ENCODE measurements at places on chromosomes 1 and 21.

- no peak for DNase-seq
Measured at GRCh38 chr1:157142201-157142600, 4.0 kb upstream of the ETV3 start.

- DNase-seq = peak; percentile 11
Measured at GRCh38 chr1:205584732-205585131, 47.1 kb downstream of the ELK4 start.

DNA sequence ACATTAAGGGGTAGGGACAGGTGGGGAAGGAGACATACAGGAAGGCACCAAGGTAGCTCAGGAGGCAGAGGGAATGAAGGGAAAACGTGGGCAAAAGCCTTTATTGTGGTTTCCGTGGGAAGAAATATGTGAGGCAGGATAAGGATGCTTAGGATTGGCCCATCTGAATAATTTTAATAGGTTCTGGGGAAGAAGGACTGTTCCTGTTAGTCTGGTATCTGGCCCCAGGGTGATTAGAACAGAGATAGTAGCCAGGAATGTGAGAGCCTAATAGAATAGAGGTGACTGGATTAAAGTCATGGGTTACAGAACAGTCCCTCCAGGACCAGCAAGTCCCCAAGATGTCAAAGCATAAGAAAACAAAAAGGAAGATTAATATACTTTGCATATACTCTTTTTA, 545.2 kb upstream of the CAMK1G start:
- DNase-seq = no peak

GRCh38 chr1:37100310-37100709, 66.0 kb upstream of the GRIK3 start:
- DNase-seq = no peak

- DNase-seq = peak; percentile 12
Measured at GRCh38 chr1:171841931-171842761, 848 bp downstream of the DNM3 start.

DNA sequence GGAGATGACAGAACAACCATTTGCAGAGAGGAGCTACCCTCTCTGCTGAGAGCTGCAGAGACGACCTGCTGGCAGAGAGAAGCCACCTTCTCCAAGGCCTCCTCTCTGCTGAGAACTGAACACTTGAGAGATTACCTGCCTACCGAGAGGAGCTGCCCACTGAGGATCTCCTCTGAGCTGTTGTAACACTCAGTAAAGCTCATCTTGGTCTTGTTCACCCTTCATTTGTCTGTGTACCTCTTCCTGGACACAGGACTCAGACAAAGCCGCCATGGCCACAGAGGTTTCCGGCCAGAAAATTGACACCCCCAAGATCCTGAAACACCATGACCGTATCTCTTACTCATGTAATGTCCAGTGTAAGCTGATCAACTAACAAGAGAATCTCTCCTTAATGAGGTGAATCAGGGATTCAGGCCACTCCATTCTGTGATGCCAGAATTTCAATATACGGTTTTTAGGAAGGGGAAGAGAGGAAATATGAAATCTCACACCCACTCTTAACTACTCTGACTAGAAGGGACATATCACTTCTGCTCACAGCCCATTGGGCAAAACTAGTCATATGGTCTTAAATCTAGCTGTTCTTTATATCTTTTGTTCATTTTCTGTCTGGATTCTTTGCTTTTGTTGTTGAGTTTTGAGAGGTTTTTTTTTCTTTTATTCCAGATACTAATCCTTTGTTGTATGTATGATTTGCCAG, 83.8 kb downstream of the RHOU start:
- DNase-seq = no peak

DNA sequence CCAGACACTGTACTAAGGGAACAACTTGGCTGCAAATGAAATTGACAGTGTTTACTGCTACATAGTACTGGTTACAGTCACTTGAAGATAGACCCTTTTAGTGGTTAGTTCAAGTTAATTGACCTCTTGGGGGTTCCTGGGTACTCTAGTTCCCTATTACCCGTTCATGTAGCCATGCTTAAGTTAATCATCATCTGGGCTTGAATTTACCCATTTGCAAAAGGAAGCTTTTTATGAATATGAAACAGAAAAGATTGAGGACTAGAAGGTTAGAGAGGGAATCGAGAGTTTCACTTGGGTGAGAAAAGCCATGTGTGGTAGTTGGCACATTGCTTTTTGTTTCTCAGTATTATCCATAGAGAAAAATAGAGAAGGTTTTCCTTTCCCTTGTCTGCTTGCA, 2.7 kb downstream of the MIA3 start:
- DNase-seq = no peak

GRCh38 chr1:8075511-8076051, 49.5 kb upstream of the ERRFI1 start:
- DNase-seq = no peak

DNA sequence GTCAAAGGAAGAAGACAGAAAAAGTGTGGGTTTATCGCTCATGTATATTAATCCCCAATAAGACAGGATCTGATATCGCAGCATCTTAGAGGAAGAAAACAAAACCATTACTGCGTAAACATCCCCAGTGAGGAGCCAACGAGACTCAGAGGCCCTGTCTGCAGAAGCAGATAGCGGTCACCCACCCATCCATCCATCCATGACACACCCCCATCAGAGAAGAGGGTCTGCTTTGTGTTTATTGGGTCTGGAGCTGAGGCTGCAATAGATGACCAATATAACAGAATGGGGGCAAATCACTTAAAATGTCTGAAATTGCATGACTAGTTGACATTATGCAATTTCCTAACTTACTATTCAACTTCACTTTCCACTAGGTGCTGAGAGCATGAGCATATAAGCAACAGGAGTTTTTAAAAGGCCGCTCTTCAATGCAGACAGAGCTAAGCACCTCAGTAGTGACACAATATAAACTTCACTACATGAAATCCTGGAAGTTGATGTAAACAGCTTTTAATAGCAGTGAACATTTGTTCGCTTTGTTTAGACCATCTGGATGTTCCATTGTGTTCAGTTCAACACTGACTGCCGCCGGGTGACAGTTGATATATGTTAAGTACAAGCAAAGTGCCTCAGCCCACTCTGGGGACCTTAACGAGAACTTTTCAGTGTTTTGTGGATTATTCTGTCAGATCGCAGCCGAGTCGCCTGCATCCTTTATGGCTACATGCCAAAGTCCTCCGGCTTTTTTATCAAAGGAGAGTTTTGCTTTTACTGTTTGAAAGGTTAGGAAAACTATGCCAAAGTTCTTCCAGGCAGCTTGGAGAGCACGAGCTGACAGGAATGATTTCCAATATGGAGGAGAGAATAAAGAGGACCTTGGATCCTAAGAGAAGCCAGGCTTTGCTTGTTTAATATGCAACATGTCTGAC, 167.5 kb downstream of the ZNF281 start:
- DNase-seq = no peak

GRCh38 chr1:198970916-198971315, 332.1 kb downstream of the PTPRC start:
- no peak for DNase-seq

DNA sequence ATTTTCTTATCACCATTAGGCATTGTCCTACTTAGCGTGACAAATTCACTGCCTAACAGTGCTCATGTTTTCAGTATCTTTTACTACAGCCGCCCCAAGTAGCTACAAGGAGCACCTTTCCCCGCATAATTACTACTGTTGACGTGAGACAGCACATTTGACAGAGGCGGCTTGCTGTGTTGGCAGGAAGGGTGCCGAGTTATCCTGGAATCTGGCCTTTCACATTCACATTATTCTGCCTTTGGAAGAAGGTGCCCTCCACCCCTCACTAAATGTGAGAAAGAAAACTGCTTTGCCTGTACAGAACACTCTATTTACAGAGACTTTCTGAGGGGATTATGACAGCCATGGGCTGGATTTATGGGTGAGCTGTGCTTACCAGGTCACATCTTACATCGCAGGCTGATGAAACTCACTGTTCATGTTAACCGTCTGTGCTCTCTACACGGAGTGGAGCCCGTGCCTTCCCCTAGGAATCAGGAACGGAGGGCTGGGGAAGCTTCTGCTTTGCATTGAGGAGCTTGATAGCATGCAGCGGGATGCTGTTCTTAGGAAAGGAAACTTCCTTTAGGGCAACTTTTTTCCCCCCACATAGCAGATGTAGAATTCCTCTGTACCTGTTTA, 148.0 kb upstream of the ZRANB2 start:
- DNase-seq = no peak

DNA sequence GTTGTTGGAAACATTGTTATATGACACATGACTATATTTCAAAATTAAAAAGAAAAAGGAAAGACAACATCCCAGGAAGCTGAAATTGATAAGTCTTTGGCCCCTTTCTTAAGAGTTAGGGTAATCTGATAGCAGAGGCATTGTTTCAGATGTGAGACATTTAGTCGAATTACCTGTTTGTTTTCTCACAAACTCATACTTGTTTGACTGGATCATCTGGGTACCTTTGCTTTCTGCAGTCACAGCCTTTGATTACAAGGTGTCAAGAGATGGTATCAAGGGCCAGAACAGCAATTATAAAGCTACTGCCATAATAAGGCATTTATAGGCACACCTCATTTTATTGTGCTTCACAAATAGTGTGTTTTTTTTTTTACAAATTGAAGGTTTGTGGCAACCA, 136.3 kb downstream of the DUSP10 start:
- DNase-seq = no peak

- no peak for DNase-seq
Measured at GRCh38 chr21:27805696-27806095, 838.8 kb upstream of the ADAMTS5 start.

DNA sequence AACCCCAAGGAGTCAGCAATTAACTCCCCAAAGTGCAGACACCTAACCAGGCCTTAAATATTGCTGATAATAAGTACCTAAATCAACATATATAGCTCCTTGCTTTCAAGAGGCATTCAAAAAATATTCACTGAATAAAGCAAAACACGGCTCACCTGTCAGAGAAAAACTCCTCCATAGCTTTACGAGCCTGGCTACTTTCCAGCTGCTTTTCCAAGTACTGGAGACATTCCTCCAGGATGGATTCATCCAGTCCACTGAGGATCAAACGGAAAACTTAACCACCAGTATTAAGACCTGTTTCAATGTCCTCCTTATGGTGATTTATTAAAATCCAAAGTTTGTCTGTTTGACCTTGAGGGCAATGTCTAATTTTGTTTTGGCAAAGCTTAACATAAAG, 44.6 kb downstream of the UBR4 start:
- no peak for DNase-seq

- peak; percentile 64 for DNase-seq
Measured at GRCh38 chr21:37072274-37072987, 440 bp downstream of the PIGP start.

DNA sequence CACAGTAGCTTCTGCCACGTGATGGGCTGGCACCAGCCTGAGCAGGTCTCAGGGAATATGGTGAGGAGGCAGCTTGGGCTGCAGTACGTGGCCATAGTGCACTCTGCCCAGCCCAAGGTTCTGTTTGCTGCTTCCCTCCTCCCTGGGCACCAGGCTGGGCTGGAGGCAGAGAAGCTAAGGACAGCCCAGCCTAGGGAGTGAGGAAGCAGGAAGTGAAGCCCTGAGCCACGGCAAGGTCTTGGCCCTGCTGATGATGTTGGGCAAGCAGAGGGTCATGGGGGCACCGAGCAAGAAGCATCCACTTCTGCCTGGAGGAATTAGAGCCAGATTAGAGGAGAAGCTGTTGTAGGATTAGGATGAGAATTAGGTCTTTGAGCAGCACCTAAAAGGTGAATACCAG, 326.7 kb upstream of the VAMP3 start:
- no peak for DNase-seq

- peak; percentile 75 for DNase-seq
Measured at GRCh38 chr1:15848929-15849774, 1.6 kb downstream of the SPEN start.

DNA sequence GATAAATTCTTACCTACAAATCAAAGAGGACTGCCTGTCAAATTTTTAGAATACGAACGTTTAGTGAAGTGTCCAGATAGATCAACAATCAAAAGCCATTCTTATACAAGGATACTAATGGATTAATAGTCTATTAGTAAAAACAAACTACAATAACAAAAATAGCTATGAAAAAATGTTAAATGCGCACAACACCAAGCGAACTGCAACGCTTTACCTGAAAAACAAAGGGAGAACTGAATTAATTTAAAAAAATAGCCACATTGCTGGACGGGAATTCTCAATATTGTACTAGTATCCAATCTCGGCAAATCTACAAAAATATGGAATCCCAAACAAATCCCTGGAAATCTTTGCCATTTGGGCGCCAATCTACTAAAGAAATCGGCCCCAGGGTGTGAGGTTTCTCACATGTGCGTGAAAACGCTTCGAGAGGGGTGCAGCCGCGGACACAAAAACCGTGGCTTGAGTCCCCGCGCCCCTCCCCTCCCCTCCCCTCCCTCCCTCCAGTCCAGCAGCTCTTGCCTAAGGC, 55.6 kb downstream of the TRAF5 start:
- DNase-seq = no peak
